Stimulated activated naive CD4-positive, alpha-beta T cell (primary cell): ENCODE measurements at places on chromosomes 2 and 18.

DNA sequence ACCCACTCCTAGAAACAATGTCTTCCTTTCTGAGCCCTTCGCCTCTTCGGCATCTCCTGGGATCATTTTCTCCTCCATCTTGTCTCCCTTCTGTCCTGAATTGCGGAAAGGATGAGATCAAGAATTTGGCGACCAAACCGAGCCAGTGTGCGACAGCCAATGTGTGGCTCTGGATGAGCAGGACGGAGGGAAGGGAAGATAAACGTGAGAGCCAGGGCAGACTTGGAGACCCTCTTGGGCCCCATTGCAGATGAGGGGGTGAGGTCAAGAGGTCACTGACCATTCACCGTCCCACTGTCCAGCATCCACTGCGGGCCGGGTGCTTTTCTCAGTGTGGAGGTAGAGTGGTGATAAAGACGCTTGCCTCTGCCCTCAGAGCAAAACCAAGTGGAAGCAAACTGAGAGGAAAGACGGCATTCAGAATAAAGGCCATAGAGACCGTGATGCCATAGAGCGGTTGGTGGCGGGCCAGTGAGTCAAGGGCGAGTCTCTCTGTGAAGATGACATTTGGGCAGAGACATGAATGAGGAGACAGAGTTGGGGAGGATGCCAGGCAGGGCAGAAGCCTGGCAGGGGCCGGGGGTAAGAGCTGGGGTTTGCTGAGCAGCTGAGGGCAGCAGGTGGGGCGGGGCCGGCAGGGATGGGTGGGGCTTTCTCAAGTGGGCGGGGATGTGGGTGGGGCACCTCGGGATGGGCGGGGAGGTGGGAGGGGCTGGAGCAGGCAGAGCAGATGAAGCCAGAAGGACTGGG lies 55.6 kb downstream of the ACAA2 start:
- DNase-seq, result no peak

GRCh38 chr2:156157670-156158069 lies 174.9 kb downstream of the NR4A2 start:
- DNase-seq, result no peak

- DNase-seq, result no peak
Observed at GRCh38 chr2:7625392-7626138, 708.4 kb downstream of the RNF144A start.

- no peak for DNase-seq
Observed at GRCh38 chr18:22713511-22713910, 219.6 kb upstream of the RBBP8 start.

- no peak for DNase-seq
Observed at GRCh38 chr2:221569425-221569845, 2.7 kb downstream of the EPHA4 start.
